AG20443 (cell line): ENCODE measurements at places on chromosomes 3 and 15.

GRCh38 chr15:65981837-65982626 is 112.7 kb downstream of the RAB11A start:
- DNase-seq, result no peak

DNA sequence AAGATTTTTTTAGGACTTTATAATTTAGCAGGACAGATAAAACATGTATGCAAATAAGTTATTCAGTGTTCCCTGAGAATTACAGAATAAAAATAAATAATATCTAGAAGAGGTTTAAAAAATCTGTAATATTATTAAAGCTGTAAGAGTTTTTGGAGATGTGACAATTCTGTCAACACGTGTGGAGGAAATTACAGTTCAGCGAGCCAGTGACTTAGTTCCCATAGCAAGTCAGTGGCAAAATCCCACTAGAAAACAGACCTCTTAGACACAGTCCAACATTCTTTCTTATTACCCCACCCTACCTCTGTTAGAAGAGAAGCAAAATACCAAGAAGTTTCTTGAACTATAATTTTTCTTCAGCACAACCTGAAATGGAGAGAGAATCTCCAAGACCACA is 16.2 kb upstream of the DENND6A start:
- no peak for DNase-seq

DNA sequence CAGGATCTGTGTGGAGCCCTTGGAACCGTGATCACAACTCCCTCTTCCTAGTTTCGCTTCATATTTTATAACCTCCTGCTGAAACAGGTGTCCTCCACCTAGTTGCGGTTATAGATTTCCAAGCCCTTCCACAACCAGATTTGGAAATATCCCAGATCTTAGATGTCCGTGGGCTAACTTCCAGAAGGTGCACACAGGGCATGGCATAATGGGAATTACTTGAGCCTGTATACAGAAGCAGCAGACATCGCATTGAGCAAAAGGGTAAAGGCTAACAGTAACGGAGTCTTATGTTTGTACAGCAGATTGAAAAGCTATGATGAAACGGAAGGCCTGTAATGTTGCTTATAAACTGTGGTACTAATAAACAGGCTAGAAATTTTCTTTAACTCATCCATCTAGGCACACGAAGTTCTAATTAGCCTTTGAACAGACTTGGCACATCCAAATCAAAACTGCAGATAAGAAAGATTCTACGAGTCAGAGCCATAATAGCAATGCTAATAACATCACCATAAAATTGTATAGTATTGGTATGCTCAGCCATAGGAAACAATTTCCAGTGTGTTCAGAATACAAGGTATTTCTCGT is 1.2 kb upstream of the USF3 start:
- no peak for DNase-seq

- DNase-seq, result peak; percentile 70
These were observed 129.5 kb downstream of the THRB start for GRCh38 chr3:24365168-24365567.
